Panc1 (cell line): ENCODE measurements at places on chromosomes 12 and 14. TPM values are rescaled to one million over a fixed set of nuclear protein-coding genes. Genes with fewer than 3 reads are reported as not detected.

Gene NRXN3
- total RNA-seq = not detected

Gene TEX22
- total RNA-seq = 2.9 TPM

Gene CSAD
- 15.4 TPM for total RNA-seq

Gene KRT83
- total RNA-seq = 0.28 TPM

Gene ZNF891
- 2.2 TPM for total RNA-seq

Gene ALDH6A1
- total RNA-seq = 2.1 TPM

Gene AQP2
- total RNA-seq = 0.36 TPM

Gene FSCB
- not detected for total RNA-seq

Gene LRRC43
- total RNA-seq = 1.5 TPM

GRCh38 chr12:38664661-38665269 lies 240.6 kb downstream of the CPNE8 start:
- no peak for DNase-seq

DNA sequence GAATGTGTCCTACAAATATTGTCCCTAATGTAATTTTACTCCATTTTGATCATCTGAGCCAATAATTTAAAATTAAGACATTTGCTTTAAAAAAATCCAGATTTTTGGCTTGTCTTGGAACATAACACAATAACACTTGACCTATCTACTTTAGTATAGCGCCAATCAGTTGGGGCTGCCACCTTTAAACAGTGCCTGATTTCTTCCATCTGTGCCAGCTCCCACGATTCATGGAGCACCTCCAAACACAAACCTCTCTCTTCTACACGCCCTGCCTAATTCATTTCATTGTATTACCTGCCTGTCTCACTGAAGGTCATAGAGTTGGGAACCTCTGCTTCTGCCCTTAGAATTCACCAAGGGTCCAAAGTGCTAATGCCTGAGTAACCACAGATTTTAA lies 352.4 kb downstream of the TMEM132D start:
- no peak for DNase-seq

DNA sequence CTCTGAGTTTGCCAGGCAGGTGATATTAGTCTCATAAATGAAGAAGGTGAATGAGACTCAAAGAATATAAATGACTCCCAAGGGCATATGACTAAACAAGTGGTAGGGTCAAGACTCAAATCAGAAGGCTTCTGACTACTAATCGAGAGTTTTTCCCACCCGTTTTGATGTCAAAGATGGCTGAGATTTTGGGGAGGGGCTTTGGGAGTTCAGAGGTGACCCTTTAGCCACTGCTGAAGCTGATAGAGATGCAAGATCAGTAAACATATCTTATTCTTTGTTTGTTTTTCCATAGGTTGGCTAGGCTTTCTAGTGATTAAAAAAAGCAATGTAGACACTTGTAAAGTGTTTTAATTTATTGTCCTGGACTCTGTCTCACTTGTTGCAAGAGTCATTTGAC lies 239.6 kb upstream of the PLEKHG7 start:
- no peak for DNase-seq

GRCh38 chr12:96048393-96048969 lies 13.1 kb upstream of the LTA4H start:
- no peak for DNase-seq

- DNase-seq = no peak
Measured at GRCh38 chr12:31820832-31821231, 92.0 kb upstream of the AMN1 start.

GRCh38 chr12:39588348-39588747 lies 31.3 kb downstream of the ABCD2 start:
- no peak for DNase-seq

GRCh38 chr12:106131676-106132075 lies 7.1 kb downstream of the NUAK1 start:
- DNase-seq = no peak

GRCh38 chr12:121577443-121578180 lies 3.2 kb downstream of the KDM2B start:
- no peak for DNase-seq

DNA sequence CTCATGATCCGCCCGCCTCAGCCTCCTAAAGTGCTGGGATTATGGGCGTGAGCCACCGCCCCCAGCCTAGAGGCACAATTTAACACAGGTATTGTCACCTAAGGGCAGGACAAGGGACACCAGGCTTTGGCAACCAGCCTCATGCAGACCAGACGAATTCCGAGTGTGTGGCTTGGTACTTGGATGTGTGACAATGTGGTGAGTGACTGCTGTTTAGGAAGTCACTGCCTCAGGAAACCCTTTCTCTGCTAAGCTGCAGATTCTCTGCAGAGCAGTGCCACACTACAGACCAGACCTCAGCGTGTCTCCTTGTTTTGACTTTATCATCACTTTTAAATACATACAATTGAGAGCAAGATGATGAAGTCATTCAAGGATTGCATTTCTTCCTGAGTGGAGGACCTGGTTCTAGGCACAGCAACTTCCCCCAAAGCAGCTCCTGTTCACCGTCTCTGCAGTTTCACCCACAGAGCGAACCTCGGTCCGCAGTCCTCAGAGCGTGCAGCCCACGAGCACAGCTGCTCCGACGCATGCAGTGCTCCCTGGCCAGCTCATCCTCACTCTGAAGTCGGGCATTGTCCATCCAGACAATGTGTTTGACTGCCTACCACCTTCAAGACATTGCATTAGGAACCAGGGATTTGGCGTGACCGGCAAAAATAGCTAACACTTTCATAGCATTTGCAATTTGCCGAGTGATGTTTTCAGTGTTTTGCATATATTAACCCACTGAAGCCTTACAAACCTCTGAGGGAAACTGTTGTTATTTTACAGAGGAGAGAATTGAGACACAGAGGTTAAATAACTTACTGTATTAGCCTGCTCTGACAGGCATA lies 235.2 kb downstream of the CHST11 start:
- no peak for DNase-seq

- DNase-seq = no peak
Measured at GRCh38 chr12:42732908-42733411, 143.4 kb upstream of the PRICKLE1 start.

- DNase-seq = no peak
Measured at GRCh38 chr12:64090047-64090446, 132.0 kb downstream of the KICS2 start.

- DNase-seq = no peak
Measured at GRCh38 chr14:22593601-22594000, 4.5 kb upstream of the ABHD4 start.

DNA sequence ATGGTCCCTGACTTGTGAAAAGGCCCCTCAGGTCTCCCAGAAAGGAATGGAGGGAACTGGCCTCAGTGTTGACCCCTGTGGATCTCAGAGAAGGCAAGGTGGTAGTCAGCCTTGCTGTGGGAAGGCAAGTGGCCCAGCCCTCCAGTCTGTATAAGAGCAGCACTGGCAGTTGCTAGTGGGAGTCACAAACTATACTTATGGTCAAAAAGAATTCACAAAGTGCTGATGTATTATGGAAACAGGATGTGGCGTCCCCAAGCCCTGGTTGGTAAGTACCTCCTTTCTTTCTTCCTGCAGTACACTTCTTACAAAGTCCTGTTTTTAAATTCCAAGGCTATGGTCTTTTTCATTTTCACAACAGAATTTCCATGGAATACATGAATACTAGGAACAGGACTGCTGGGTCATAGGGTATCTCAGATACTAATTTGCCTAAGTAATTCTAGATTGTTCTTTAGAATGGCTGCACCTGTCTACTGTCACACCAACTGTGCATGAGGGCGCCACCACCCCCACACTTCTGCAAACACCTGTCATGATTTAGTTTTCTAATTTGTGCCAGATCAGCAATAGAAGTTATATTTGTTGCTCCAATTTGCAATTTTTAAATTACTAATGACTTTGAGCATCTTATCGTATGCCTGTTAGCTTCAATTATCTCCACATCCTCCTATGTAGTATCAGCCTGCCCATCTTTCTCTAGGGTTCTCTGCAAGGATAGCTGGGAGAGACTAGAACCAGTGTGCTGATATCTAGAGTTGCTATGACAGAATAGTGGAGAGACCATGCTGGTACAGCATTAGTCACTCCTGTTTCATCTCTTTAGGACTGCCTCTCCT lies 40.7 kb upstream of the TMEM263 start:
- no peak for DNase-seq

GRCh38 chr12:48980389-48980952 lies 2.3 kb downstream of the WNT1 start:
- DNase-seq = no peak

DNA sequence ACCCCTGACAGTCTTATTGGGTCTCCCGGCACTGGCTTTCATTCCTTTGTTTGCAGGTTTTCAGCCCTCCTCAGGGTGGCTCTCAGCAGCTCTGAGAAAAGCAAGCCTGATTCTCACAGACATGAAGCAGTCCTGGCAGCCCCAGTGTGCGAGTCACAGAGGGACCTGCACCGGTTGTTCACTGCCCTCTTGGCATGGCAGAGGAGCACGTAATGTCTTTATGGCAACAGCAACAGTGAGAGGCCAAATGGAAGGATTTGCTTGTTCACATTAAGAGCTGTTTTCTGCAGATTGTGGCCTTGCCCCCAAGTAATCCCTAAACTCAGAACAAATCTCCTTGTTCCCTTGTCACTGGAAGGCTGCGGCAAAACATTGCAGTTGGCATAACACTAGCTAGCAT lies 3.4 kb downstream of the KCNA5 start:
- no peak for DNase-seq

DNA sequence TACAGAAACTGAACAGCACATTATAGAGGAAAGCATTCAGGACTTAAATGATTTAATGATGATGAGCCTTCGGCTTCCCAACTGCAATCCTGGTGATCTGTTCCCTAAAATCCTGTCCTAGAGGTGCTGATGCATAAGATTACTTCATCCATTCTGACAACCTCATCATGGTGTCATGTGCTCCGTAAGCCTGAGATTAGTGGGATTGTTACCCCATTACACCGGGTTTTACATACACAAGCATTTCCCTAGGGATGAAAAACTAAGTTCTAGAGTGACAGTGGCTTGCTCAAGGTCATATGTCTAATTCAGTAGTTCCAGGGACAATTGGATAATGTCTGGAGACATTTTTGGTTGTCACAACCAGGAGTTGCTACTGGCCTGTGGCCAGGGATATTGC lies 2.5 kb upstream of the RNASE13 start:
- DNase-seq = no peak

DNA sequence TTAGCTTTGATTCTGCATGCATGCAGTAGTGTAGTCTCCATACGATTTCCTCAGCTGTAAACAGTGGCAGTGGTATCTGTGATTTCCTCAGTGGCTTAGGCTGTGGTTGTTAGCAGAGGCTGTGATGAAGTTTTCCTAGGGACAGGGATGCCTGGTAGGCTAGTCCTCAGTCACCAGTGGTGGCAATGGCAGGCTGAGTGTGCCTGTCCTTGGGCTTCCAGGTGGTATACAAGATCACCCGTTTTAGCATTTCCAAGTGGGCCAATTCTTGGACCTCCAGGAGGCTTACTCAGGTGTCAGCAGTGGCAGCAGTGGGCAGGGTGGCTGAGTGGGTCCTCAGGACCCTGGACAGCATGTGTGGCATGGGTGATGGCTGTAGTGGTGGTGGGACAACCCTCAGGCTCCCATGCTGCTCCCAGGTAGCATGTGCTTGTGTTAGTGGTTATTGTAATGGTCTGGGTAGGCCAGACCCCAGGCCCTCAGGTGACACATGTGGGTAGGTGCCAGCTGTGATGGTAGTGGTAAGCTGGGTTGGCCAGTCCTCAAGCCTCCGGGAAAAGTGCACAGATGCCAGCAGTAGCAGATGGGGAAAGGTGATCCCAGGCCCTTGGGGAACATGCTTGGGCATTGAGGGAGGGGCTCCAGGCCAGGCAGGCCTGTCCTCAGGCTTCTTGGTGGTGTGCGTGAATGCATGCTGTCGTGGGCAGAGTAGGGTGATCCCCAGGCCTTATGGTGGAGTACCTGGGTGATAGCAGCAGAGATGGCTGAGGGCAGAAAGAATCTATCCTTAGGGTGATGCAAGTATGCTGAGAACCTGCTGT lies 146.5 kb downstream of the PAPOLA start:
- DNase-seq = no peak

GRCh38 chr14:105889666-105890473 lies 363.5 kb downstream of the TMEM121 start:
- DNase-seq = no peak

DNA sequence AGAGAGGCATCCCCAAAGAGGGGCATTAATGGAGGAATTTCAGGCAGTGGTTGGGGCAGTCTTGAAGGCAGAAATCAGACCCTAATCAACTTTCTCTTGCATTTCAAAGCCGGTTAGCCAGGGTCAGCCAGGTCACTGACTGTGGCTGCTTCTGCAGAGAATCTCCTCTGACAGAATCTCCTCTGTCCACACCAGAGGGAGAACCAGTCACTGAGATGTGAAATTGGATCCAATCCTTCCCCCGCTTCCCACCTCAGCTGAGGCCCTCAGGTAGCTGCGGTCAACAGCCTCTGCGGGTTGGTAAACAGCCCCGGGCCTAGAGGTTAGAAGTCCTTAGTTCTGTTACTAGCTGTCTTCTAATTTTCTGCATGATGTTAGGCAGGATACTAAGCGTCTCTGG lies 39.8 kb upstream of the NUAK1 start:
- no peak for DNase-seq

DNA sequence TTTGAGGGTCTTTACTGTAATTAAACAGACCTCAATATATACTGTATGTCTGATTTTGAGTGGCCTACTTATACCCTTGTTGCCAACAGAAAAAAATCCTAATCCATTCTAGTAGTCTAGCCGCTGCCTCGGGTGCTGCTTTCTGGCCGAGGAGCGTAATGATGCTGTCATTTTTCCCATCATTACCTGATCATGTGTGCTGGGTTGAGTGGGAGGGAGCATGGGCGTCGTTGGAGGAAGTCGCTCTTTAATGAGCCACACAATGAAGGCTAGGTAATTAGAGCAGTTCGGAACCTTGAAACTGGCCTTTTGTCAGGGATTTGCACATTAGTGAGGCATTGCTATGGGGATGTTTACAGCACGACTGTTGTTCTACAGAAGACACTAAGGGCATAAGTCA lies 76.1 kb upstream of the RFX4 start:
- no peak for DNase-seq
